ENCODE measurements at places on chromosomes 4 and X.

- no peak for DNase-seq
Measured at GRCh38 chr4:7804756-7805385, 134.8 kb downstream of the AFAP1 start.

DNA sequence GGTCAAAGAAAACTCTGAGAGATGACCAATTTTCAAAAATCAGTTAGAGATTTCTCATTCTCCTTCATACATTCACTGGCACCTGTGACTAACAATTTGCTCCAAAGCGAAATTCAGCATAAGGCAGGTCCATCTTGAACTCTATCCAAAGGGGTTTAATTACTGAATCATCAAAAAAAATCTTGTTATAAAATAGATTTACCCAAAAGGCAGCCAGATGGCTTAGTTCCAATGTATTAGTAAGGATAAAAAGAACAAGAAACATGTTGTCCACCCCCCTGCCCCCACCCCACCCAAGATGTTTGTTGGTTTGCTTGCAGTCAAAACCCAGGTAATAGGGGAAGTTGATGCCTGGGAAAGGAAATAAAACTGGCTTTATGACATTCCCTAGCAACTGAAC is 200.3 kb downstream of the ANTXR2 start:
- no peak for DNase-seq

GRCh38 chr4:69124941-69125340 is 28.7 kb downstream of the UGT2B7 start:
- DNase-seq: no peak

GRCh38 chr4:154562697-154563254 is at the start of gene FGB:
FGB (plus strand) TSS chr4:154563011; CDS start chr4:154563019, 8 bp downstream.
- no peak for DNase-seq

DNA sequence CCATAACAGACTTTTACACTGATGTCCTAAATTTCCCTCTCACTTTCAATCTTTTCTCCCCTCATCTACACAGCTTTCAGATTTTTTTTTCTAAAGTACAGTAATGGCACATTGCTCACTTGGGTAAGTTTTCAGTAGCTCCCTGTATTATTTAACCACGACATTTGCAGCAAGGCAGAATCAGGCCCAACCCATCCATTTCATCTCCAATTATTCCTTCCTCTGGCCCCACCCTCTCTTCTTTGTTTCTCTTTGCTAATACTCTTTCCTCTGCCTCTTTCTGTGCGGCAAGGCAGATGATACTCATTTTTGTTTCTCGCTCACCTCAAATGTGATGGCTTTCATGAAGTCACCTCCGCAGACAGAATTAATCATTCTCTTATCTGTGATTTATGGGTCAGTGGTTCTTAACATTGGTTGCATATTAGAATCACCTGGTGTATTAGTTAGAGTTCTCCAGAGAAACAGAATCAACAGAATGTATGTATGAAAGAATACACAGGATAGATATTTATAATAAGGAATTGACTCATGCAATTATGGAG is 43.4 kb upstream of the GATB start:
- DNase-seq: no peak

DNA sequence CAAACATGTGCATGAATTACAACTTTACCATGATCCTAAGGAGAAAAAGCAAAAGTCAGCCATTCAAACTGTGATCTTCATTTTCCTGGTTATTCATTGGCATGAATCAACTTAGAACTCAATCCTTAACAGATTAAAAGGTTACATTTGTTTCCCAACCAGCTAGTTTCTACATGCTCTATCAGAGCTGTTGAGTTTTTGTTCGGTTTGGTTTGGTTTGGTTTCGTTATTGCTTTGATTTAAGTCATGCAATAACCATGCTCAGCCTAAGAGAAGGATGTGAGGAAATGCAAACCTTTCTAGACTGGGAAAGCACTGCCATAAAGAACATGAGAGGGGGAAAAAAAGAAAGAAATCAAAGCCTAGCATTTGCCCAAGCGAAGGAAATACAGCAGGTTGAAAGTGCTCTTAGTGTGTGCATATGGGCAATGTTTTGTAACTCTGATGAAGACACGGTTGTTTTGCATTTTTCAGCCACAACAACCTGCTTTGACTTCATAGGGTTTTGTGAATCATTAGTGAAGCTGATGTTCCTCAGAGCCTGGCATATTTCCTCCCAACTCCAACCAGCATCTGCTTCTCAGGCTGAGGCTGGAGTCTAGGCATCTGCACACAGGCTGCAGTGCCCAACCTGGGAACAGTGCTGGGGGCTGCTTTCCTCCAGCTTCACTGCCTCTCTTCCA is 234.3 kb downstream of the ZNF674 start:
- DNase-seq: no peak

DNA sequence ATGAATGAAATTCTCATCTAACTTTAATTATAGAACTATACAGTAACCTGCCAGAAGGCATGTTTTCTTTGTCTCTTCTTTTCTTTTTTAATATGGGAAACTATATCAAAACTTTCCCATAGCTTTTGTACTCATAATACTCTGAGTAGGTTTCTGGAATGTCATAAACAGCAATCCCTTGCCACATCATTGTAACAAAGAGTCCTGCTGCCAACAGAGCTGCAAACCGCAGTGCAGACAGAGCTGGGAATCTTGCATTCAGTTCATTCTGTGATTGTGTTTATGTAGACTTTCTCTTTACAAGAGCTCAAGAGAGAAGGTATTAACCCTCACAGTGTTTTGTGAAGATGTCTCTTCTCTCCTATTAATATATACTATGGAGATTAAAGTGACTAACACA is 304.4 kb upstream of the SLIT2 start:
- no peak for DNase-seq

Data from T-helper 1 cell (primary cell).